HFFc6 (cell line): ENCODE measurements at places on chromosomes 1 and 21. TPM values are rescaled to one million over a fixed set of nuclear protein-coding genes. Genes with fewer than 3 reads are reported as not detected.

GRCh38 chr1:33257772-33258712 is 1.8 kb downstream of the ZNF362 start:
- peaks cover 4% of the 10 kb centered on the region; the same call in 1 of the 2 replicates for H3K36me3 ChIP-seq
- peaks cover 10% of the 10 kb centered on the region; the same call in 1 of the 2 replicates for H3K27me3 ChIP-seq
- peak overlapping the region; percentile 98 for H3K27ac ChIP-seq

GRCh38 chr1:32104127-32104526 is 3.7 kb upstream of the KPNA6 start:
- no peak overlapping the region for H3K4me3 ChIP-seq
- H3K36me3 ChIP-seq: peaks cover 17% of the 10 kb centered on the region
- 0 out of 2 replicates have a peak, but pooled peaks cover 5% of the 10 kb centered on the region for H3K27me3 ChIP-seq
- H3K27ac ChIP-seq: no peak overlapping the region; the same call in 1 of the 2 replicates
- H3K4me1 ChIP-seq: peaks cover 36% of the 10 kb centered on the region

LMX1A gene
- not detected in 3 replicates for total RNA-seq

GRCh38 chr21:35227786-35228185 is 178.7 kb upstream of the RUNX1 start:
- peaks cover 2% of the 10 kb centered on the region; the same call in 1 of the 2 replicates for H3K27me3 ChIP-seq
- peaks cover 63% of the 10 kb centered on the region for H3K4me1 ChIP-seq
- no peak overlapping the region for H3K27ac ChIP-seq
- H3K36me3 ChIP-seq: no peaks in the 10 kb centered on the region
- DNase-seq: no peak
- H3K4me3 ChIP-seq: no peak overlapping the region

MEGF6 gene
- 22.6 and 27.0 TPM in 2 replicates for total RNA-seq

GRCh38 chr1:207179036-207179435 is 75.0 kb downstream of the C4BPA start:
- H3K27me3 ChIP-seq: peaks cover 3% of the 10 kb centered on the region
- H3K4me3 ChIP-seq: no peak overlapping the region
- no peaks in the 10 kb centered on the region for H3K36me3 ChIP-seq
- no peak for DNase-seq

BARHL2 gene
- total RNA-seq: not detected in 3 replicates

LCE2A gene
- 2.2 to 22.3 TPM (median 16.8 TPM) in 3 replicates for total RNA-seq

CYP4A11 gene
- total RNA-seq: not detected in 3 replicates

SZT2 gene
- 19.8 to 20.0 TPM (median 20.0 TPM) in 3 replicates for total RNA-seq
